ENCODE measurements at places on chromosomes 6 and 20. TPM values are rescaled to one million over a fixed set of nuclear protein-coding genes. Genes with fewer than 3 reads are reported as not detected.

The POM121L2 gene
- total RNA-seq, result not detected

DNA sequence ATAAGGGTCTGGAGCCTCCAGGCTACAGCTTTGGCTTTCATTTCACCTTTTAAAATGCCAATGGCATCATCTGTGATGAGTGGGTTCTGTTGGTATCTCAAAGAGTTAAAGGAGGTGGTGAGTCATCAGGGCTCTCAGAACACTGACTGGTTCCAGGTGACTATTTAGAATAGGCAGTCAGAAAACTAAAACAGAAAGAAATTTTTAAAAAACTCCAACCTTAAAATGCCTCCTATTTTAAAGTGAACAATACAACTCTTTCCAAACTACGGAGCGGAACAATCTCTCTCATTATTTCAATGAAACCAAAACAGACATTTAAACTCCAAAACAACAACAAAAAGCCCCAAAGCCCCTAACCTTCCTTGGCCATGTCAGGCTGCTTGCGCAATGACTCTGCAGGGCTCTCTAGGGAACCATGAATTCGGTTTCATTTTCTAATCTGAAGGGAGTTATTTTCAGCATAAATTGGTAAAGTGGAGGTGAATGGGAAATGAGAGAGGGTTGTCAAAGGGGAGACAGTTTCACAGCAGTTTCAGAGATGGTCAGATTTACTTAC, 194.9 kb downstream of the KIF6 start:
- no peak overlapping the region for H3K4me3 ChIP-seq
- H3K27me3 ChIP-seq, result peaks cover 6% of the 10 kb centered on the region
- H3K36me3 ChIP-seq, result no peaks in the 10 kb centered on the region
- DNase-seq, result no peak

DNA sequence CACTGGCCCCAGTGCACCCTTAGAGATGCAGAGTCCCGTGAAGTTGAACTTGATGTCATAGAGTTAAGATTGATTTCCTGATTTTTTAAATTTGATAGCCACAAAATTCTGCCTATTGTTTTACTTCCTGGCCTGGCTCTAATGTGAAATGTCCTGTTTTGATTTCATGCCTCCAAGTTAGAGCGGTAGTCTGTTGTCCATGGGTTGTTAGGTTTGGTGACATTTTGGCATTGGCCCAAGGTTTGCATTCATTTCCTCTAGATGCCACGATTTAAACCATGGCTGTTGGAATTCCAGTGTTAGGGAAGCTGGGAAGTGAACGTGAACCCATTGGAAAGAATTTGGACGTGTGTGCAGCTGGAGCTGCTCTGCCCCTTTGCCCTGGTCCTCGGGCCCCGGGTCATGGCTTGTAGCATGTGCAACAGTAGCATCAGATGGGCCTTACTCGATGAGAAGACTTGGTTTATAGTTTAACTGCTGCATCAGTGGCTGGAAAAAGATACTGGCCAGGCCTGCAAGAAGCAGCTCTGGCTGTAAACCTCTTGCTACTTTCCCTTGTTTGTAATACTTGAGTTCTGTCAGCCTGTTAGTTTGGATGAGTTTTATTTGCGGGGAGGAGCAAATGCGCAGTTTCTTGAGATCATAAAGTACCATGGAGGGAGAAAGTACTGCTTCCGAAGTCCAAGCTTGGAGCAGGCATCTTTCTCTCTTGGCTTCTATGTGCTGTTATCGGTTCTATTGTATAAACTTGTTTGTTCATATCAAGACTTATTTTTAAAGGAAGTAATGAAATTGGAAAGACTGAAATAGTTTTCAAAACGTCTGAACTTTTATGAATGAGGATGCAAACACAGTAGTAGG, 121.4 kb upstream of the CLDN20 start:
- no peak for DNase-seq
- peaks cover 35% of the 10 kb centered on the region for H3K4me1 ChIP-seq
- H3K27ac ChIP-seq, result peak overlapping the region; percentile 77
- peaks cover 57% of the 10 kb centered on the region for H3K36me3 ChIP-seq
- peak overlapping the region; percentile 58 for H3K4me3 ChIP-seq
- H3K27me3 ChIP-seq, result no peaks in the 10 kb centered on the region

GRCh38 chr6:9116026-9116425, 680.7 kb upstream of the SLC35B3 start:
- H3K27ac ChIP-seq, result no peak overlapping the region
- H3K36me3 ChIP-seq, result no peaks in the 10 kb centered on the region
- no peak for DNase-seq
- H3K4me1 ChIP-seq, result no peaks in the 10 kb centered on the region
- H3K27me3 ChIP-seq, result no peaks in the 10 kb centered on the region

GRCh38 chr20:42986143-42986773, 203.4 kb downstream of the PTPRT start:
- H3K4me1 ChIP-seq, result no peaks in the 10 kb centered on the region
- no peak for DNase-seq
- no peaks in the 10 kb centered on the region for H3K36me3 ChIP-seq

- no peaks in the 10 kb centered on the region for H3K27me3 ChIP-seq
- H3K36me3 ChIP-seq, result no peaks in the 10 kb centered on the region
- no peak overlapping the region for H3K27ac ChIP-seq
- no peak overlapping the region for H3K4me3 ChIP-seq
- H3K4me1 ChIP-seq, result no peaks in the 10 kb centered on the region
- DNase-seq, result no peak
Measured at GRCh38 chr20:15061061-15061430, 723.6 kb upstream of the FLRT3 start.

Measured in activated T-helper 2 cell treated with anti-CD3 and anti-CD28 coated beads, Interferon-gamma antibody, Interleukin-2, Interleukin-4, amounts not matched to agents 10 μg/mL and 5 μg/mL and 100 μg/mL, durations not matched to agents 14 hours and 24 hours and 36 hours (primary cell).